Fibroblast of the conjunctiva (primary cell): ENCODE measurements at places on chromosomes 3 and 15.

DNA sequence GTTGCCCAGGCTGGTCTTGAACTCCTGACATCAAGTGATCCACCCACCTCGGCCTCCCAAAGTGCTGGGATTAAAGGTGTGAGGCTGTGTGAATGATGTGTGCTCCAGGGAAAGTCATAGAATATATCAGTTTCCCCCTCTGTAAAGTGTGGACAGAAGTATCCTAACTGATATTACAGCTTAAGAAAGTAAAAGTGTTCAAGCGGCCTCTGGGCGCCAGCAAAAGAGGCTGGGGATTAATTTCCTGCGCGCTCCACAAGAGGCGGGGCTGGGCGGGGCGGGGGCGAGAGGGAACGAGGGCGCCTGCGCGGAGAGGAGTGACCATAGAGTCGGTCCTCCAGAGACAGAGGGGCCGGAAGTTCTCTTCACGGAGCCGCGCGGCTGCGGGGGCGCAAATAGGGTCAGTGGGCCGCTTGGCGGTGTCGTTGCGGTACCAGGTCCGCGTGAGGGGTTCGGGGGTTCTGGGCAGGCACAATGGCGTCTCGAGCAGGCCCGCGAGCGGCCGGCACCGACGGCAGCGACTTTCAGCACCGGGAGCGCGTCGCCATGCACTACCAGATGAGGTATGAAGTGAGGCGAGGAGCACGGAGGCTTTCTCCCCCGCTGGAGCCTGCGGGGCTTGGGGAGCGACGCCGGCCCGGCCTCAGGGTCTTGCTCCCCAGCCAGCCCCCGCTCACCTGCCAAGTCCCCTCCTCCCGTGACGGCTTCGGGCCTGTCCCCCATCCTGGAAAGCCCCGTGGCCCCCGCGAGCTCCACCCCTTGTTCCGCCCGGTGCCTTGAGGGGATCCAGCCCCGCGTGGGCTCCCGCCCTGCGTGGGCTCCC, at the start of gene JAGN1:
TSS of gene JAGN1 (plus strand) at position 362 of the 823 bp plus-strand sequence. CDS start at position 475, 113 bp downstream.
- DNase-seq, result peak; percentile 77

DNA sequence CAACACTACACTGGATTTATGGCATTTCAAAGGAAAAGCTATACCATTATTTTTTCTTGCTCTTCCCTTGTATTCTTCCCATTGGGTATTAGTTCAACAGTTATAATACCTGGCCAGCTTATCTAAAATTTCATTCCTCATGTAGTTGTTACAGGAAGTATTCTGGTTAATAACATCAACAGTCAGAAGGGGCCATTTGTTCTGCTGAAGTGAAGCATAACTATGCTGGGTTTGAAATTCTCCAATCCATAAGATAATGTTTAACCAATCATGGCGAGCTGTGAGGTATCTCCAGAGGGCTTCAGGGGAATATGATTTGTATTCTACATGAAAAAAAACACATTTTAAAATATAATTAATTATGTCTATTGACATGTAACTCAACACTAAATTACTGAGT, 43.4 kb downstream of the SPG11 start:
- DNase-seq, result no peak

DNA sequence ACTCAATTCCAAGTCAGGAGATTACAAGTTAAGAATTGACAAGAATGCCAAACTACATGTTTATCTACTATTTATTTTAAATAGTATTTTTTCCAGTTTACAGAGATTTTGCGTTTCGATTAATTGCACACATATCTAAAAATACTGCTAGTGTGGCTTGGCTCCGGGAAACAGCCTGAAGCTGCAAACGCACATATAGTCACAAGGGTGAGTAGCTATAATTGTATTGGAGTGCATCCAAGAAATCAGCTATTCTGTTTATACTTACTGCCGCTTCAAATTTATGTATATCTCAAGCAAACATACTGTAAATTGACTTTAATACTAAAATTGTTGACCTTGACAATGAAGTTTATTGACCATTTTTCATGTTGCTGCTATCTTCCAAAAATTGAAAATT, 77.0 kb upstream of the PLSCR5 start:
- DNase-seq, result no peak

GRCh38 chr3:193837347-193837827, 244.4 kb downstream of the OPA1 start:
- no peak for DNase-seq

GRCh38 chr3:164459521-164460151, 618.7 kb downstream of the SI start:
- no peak for DNase-seq

- no peak for DNase-seq
Measured at GRCh38 chr3:183319371-183319770, 66.3 kb downstream of the B3GNT5 start.
